ENCODE measurements at places on chromosomes 6 and 20.

DNA sequence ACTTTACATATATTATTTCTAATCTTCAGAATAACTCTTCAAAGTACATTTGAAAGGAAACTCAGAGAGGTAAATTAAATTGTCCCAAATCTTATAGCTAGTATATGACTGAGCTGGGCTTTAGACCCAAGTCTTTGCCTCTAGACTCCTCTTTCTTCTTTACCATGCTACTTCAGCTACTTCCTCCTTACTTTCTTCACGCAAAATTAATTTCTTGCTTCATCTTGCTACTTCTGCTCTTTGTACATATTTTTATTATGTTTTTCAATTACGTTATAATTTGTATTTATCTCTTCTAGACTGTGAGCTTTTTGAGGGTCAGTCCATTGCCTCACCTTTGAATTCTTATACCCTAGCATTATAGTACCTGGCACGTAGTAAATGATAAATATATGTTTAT lies 5.3 kb downstream of the TMEM170B start:
- DNase-seq, result no peak

DNA sequence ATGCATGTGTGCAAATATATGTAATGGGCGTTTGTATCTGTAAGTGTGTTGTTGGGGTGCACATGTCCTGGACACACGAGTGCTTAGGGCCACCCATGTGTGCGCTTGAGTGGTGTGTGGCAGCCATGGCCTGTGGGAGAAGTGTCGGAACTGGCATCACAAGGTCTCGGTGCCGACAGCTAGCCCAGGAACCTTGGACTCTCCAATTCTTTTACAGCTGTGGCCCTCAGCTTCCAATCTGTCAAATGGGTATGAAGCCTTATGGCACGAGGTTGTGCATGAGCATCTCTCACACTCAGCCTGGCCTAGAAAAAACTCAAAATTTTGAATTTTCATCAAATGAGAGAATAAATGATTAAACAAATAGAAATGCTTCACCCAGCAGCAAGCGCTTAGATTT lies 42.0 kb downstream of the SPDEF start:
- no peak for DNase-seq

- no peak for DNase-seq
Observed at GRCh38 chr20:44495802-44496481, 20.3 kb downstream of the TTPAL start.

DNA sequence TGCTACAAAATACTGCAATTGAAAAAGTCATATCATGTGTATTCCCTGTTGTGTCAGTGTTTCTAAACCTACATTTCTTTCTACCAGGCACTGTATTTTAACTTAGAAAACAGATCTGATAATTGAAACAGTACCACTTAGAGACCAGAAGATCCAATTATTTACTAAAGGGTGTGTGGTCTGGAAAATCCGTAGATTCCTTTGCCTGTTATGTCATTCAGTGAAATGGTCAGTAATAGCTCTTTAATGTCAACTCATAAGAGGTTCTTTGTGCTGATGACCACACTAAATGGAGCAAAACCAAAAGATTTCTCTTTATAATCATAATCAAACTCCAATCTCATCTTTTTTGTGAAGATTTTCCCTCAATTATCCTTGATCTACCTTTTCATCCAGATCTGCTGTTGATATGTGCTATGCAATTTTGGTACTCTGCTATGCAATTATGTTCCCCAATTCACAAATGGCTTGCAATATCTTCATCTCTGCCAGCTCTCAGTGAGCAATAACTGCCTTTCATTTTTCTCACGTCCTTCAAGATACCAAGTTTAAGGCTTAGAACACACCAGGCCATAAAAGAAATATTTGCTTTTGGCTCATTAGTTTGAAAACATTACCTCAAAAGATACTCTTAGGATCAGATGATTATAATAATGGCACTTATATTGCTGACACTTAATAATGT lies 165.5 kb downstream of the MOXD1 start:
- no peak for DNase-seq

DNA sequence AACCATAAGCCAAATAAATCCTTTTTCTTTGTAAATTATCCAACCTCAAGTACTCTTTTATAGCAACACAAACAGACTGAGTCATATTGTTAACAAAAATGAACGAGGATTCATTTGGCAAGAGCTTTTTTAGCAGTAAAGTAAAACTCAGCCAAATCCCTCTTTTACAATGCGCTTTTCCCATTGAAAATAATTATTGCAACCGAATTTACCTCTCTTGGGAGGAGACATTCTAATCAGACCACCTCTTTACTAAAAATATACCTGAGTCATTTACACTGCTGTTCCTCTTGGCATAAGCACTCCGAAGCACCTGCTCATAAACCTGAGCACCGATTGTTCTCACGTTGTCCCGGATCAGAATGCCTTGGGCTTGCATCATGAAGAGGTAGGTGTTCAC lies 57.4 kb downstream of the B4GALT5 start:
- no peak for DNase-seq

DNA sequence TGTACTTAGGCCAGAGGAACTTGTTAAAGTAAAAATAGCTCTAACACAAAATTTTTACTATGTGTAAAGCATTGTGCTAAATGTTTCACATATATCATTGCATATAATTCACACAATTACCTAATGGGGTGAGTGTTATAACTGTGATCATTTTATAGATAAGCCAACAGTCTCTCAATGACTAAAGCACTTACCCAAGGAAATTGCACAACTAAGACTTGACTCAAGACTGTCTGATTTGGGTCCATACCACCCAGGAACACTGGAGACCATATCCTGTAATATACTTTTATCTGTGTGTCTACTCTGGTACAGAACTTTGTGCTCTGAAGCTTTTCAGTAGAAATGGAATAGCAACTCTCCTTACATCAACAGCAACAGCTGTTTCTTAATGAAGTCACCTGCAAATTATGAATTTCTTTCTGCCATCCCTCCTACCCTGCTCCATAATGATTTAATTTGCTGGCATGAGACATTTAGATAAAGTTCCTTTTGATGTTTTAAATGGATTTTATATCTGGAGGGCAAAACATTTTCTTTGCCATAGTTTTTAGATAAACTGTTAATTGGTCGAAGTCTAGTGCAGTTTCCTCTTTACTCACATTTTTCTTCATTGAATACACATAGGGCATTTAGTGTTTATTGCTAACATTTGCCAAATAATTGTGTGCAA lies 47.5 kb downstream of the TSPYL4 start:
- DNase-seq, result no peak

DNA sequence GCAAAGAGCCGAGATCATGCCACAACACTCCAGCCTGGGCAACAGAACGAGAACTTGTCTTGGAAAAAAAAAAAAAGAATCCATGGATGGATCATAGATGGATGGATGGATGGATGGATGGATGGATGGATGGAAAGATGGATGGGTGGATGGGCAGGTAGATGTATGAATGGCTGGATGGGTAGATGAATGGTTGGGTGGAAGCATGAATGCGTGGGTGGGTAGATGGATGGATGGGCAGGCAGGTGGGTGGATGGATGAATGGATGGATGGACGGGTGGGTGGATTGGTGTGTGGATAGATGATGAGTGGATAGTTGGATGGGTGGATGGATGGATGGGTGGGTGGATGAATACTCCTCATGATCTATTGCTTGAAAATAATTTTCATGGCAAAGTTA lies 1.4 kb downstream of the JPH2 start:
- no peak for DNase-seq

GRCh38 chr20:18279242-18279641 lies 9.1 kb upstream of the ZNF133 start:
- DNase-seq, result no peak

DNA sequence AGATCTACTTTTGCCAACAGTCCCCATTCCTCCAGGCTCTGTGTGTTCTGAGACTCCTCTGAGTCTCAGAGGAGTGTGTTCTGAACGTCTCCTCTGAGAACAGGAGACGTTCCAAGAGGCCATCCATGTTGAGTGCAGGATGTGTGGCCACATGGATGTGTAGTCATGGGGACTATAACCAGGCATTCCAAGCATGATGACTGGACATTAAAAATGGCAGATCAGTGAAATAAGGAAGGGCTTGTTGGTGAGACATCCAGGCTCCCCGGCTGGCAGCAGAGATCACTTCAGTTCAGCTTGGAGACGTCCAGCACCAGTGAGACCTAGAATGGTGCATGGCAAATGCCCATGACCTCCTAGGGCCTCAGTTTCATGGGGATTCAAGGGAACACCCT lies 34.3 kb upstream of the POU5F1 start:
- DNase-seq, result no peak

DNA sequence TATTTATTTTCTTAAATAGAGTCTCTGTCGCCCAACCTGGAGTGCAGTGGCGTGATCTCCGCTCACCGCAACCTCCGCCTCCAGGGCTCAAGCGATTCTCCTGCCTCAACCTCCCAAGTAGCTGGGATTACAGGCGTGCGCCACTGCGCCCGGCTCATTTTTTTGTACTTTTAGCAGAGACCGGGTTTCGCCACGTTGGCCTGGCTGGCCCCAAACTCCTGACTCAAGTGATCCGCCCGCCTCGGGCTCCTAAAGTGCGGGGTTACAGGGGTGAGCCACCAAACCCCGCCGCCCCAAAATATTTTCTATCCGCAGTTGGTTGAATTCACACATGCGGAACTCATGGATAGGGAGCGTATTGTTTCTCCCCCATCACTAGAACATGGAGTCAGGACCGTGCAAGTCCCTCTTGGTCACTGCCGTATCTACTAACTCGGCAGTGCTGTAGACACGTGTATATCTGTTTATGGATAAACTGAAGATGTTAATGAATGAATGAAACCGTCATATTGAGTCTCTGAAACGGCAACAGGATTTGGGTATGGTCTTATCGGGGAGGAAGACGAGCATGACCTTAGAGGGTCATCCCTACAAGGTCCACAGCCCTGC lies 904 bp downstream of the MKKS start:
- DNase-seq, result no peak

DNA sequence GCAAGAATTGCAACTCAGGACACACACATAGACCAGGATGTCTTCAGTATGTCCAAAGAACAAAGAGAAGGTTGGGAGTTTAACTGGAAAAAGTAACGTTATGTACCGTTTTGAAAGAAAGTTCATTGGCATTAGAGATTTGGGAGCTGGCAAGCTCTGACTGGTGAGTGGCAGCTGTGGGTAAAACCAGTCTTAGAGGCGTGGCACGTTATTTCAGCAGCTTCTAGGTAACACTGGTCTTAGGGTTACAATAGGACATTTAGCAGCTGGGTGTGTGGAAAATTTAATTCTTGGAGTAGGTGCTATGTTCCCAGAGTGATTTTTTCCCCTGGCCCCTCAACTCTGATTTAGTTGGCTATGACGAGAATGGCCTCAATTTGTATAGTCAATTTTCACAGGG lies 19.2 kb downstream of the SNRPB start:
- no peak for DNase-seq

DNA sequence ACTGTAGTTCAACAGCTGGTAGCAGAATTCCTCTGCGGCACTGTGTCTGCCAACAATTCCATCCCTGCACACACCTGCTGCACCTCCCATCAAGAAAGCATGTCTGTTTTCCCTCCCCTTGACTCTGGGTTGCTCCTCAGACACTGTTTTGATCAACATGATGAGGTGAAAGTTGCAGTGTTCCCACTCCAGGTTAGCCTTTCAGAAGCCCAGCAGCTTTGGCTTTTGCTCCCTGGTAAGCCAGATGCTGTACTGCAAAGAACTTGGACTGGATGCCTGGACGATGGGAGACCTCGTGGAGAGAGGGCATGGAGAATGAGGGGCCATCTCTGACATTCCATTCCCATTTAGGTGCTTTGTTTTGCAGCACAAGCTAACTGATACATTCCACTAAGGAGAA lies 79.1 kb upstream of the MAFB start:
- DNase-seq, result no peak

DNA sequence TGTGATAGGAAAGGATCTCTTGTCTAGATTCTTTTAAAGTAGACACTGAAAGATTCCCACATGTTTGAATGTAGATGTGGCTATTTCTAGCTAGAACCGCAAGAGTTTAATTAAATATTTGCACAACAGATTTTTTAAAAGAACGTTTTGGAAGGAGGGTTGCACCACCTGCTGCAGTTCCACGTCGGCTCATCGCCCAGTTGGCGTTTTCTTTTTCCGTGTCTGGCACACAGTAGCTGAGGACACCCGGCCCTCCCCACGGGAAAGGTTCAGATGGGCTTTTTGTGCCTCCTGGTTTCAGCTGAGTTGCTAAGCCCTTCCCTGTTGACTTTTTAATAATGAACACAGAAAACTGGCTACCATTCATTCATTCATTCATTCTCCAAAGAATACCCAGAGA lies 41.8 kb upstream of the DOK5 start:
- no peak for DNase-seq

GRCh38 chr6:158629367-158630221 lies 14.9 kb downstream of the DYNLT1 start:
- DNase-seq, result no peak

DNA sequence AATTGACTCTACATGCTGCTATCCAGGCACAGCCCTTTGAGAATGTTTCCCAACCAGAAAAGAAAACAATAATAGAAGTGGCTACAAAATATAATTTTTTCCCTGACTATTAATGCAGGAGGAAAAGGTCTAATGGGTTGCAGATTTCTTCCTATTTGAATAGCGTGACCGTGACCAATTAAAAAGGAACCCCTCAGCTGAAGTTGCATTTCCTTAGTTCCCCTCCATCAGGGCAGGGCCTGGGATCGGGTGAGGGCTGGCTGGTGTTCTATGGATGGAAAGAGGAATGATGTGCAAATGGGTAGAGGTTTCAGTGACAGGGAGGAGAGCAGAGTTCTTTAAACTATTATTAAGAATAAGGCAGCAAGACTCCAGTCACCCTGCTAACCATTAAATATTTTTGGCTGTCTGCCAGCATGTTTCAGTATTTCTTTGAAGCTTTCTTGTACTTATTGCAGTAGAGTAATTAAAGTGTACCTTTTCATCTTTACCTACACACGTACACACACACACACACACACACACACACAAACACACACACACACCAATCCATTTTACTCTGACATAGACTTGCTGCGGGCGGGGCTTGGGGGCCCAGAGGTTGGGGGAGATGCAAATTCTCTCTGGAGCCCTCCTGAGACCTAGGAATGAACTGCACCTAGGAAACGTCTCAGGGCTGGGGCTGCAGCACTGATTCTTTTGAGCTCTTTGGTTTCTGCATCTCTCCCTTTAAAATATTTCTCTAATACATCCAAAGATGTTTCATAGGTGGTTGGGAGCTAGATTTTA lies 154.8 kb upstream of the SLC35B3 start:
- peak; percentile 58 for DNase-seq

DNA sequence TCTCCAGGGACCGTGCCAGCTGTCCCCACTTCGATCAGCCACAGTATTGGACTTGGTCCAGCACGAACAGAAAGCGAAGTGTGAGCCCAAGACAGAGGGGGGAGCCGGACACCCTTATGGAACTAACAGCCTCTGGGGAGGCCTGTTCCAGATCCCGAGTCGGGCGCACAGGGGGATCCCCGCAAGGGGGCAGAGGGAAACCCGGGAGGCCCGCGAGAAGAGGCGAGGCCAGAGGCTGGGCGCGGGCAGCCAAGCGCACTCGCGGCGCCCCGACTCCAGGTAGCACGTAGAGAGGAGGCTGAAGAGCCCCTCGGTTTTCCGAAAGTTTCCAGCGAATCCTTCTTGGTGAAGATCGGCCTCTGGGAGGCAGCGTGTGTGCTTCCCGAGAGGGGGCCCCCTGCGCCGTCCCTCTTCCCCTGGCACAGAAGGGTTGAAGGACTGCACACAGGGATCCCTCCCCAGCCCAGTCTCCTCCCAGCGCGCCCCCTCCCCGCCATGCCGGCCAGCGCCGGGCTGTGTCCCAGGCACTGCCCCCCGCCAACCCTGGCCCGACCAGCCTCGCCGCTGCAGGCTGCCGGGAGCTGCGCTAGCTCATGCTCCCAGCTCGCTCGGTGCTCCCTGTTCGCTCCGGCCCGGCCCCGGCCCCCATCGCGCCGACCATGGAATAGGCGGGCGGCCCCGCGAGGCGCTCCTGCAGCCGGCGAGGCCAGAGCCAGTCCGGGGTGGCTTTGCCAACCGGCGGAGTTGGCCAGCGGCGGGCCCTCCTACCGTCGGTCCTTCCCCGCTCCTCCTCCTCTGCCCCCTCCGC lies 577 bp upstream of the SLC24A3 start:
- no peak for DNase-seq
